ENCODE measurements at places on chromosomes 3 and 15.

DNA sequence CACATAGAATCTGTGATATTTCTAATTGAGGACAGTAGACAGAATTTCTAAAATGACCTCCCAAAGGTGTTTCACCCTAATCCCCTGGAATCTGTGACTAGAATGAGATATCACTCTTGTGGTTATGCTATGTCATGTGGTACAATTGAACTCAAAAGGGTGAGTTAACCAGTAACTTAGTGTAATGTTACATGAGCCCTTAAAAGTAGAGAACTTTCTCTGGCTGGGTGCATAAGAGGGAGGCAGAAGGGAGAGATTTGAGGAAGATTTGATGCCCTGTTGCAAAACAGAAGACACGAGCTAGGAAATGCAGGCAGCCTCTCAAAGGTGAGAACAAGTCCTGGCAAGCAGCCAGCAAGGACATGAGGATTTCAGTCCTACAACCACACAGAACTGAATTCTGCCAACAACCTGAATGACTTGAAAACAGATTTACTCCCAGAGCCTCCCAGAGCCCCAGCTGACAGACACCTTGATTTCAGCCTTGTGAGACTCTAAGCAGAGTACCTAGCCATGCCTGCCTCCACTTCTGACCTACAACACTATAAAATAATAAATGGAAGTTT is 160.3 kb downstream of the MTHFS start:
- no peak overlapping the region for H3K27ac ChIP-seq
- no peaks in the 10 kb centered on the region for H3K4me1 ChIP-seq
- DNase-seq = no peak
- H3K36me3 ChIP-seq = no peaks in the 10 kb centered on the region

- peaks cover 24% of the 10 kb centered on the region for H3K4me1 ChIP-seq
- H3K27me3 ChIP-seq = no peaks in the 10 kb centered on the region
- H3K27ac ChIP-seq = no peak overlapping the region
- DNase-seq = no peak
These were observed 25.7 kb upstream of the PTX3 start for GRCh38 chr3:157410945-157411344.

DNA sequence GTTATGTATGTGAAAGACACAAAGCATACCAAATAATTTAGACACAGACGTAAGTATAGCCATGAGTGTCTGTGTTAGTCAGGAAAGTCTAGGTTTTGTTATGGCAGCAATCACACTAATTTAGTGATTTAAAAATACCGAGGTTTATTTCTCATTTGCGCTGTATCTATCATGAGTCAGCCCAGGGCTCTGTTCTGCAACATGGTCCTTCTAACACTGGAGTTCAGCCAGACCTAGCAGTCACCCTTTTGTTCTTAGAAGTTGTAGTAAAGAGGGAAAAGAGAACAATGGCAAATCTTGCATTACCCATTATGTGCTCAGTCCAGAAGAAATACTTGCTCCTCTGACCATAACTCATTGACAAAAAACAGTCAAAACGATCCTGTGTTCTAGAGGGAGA is 311.5 kb downstream of the NLGN1 start:
- no peaks in the 10 kb centered on the region for H3K4me1 ChIP-seq
- H3K27ac ChIP-seq = no peak overlapping the region
- H3K36me3 ChIP-seq = no peaks in the 10 kb centered on the region
- H3K4me3 ChIP-seq = no peak overlapping the region

DNA sequence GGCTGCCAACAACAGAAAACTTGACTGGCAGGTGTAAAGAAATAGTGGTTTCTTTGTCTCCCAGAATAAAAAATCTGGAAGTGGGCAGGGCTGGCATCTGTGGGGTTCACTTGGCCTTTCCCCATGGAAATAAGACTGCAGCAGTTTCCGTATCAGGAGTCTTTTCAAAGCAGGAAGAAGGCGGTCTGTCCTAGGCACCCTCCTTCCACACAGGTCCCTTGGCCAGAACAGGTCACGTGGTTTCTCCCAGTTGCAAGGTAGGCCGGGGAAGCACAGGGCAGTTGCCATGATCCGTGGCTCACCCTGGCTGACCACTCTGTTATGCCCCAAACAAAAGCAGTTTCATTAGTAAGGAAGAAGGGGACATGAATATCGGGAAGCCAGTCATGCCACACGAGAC is 45.4 kb downstream of the ZDHHC19 start:
- H3K4me1 ChIP-seq = no peaks in the 10 kb centered on the region
- H3K27me3 ChIP-seq = no peaks in the 10 kb centered on the region
- H3K36me3 ChIP-seq = no peaks in the 10 kb centered on the region
- H3K4me3 ChIP-seq = no peak overlapping the region

- H3K4me1 ChIP-seq = peaks cover 5% of the 10 kb centered on the region
- H3K36me3 ChIP-seq = no peaks in the 10 kb centered on the region
- H3K27me3 ChIP-seq = no peaks in the 10 kb centered on the region
These were observed 4.8 kb upstream of the PLXNB1 start for GRCh38 chr3:48434591-48435222.

DNA sequence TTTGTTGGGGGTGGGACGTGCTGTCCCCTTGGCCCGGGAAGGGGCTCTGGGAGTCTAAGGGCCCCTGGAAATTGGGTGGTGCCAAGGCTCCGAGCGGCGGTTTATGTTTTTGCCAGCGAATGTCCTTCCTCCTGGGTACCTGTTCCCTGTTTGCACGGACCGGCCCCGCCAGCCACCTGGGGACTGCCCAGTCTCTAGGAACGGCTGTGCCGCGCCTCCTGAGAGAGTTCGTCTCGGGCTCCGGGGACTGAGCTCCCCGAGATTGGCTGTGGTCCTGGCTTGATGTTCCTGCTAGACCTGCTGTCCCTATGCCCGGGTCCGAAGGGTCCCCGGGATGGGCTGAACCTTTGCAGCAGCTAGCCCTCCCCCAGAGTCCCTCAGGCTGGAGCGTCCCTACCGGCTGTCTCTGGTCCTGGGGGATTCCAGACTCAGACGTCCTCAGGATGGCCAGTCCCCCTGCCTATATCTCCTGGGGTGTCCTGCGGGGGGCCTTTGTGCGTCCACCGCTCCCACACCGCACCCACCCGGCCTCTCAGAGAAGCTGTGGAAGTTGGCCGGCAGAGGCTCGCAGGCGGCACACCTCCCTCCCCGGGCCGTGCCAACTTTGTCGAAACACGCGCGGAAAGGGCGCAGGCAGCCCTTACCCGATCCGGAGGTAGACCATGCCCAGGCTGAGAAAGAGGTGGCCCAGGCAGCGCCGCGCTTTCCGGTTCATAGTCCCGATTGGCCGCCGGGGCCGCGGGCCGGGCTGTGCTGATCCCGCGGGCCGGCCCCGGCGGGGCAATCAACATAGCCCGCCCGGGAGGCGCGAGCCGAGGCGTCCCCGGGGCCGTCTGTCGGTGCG is 547 bp downstream of the WNT7A start:
- no peaks in the 10 kb centered on the region for H3K4me1 ChIP-seq
- no peak for DNase-seq
- no peak overlapping the region for H3K27ac ChIP-seq
- no peaks in the 10 kb centered on the region for H3K36me3 ChIP-seq
- H3K27me3 ChIP-seq = peaks cover 66% of the 10 kb centered on the region
- no peak overlapping the region for H3K4me3 ChIP-seq

GRCh38 chr3:196192036-196192523 is 19.1 kb downstream of the ZDHHC19 start:
- no peaks in the 10 kb centered on the region for H3K27me3 ChIP-seq
- H3K4me1 ChIP-seq = no peaks in the 10 kb centered on the region
- no peak overlapping the region for H3K27ac ChIP-seq
- no peak overlapping the region for H3K4me3 ChIP-seq

GRCh38 chr3:40021338-40021737 is 211.9 kb downstream of the MYRIP start:
- H3K27ac ChIP-seq = no peak overlapping the region
- no peaks in the 10 kb centered on the region for H3K27me3 ChIP-seq
- no peaks in the 10 kb centered on the region for H3K4me1 ChIP-seq
- no peak overlapping the region for H3K4me3 ChIP-seq

DNA sequence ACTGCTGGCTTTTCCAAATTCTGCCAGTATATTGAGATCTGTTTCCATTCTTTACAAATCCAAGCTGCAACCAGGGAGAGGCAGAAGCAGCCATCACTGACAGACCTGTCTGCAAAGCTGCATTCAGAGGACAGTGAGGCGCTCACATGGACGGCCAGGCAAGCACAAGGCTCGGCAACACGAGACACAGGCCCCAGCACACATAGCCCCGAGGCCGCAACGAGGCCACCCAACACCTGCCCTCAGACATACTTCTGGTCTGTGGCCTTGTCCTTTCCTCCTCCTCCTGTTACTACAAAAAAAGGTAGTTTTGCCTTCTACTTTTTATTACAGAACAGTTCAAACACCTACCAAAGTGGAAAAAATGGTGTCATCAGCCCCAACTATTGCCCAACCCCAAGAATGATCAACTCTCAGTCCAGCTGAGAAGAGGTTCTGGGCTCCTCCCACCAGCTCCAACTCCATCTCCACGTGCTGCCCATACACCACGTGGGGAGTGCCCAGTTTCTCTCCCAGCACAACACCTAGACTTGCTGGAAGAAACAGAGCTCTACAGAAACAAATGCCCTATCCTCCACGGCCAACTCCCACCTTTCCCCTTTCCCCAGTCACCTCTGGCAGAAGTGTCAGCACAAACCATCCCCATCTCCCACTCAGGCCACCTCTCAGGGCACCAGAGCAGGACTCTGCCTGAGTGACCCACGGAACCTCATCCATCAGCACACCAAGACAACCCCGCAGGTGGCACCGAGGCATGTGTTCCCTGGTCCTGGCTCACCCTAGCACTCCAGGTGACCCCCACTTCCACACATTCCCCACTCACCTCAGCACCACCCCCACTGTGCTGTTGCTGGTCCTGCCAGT is 7.4 kb downstream of the ZXDC start:
- no peak overlapping the region for H3K27ac ChIP-seq
- H3K4me3 ChIP-seq = no peak overlapping the region
- peaks cover 14% of the 10 kb centered on the region for H3K36me3 ChIP-seq
- H3K4me1 ChIP-seq = peaks cover 7% of the 10 kb centered on the region
- no peaks in the 10 kb centered on the region for H3K27me3 ChIP-seq
- DNase-seq = no peak

GRCh38 chr3:58034738-58035523 is 26.7 kb downstream of the FLNB start:
- peaks cover 14% of the 10 kb centered on the region for H3K4me1 ChIP-seq
- no peak overlapping the region for H3K4me3 ChIP-seq
- peaks cover 46% of the 10 kb centered on the region for H3K27me3 ChIP-seq

- H3K4me3 ChIP-seq = no peak overlapping the region
- H3K27ac ChIP-seq = no peak overlapping the region
- no peaks in the 10 kb centered on the region for H3K36me3 ChIP-seq
- H3K4me1 ChIP-seq = no peaks in the 10 kb centered on the region
- DNase-seq = no peak
These were observed 161.3 kb downstream of the GREM1 start for GRCh38 chr15:32878869-32879805.

DNA sequence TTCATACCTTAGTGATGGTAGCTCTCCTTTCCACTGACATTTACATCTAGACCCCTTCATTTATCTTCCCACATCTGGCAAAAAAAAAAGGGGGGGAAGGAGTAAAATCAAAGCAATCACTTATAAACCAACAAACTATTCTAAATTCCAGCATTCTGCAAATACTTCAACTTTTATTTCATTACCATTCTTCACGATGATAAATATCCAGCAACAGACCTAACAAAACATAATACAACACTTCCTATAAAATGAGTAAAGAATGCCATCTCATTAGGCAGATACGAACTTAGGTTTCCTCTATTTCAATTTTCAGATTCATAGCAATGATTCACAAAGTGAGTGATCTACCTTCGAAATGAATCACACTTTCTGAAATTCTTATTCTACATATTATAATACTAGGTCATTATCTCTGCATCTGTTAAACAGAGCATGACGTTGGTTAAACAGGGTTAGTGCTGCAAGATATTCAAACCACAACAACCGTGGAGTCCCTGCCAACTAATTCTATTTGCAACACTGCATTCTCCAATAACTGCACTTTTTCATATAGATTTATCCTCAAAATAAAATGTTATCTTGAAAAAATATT is at the start of gene LRRFIP2:
LRRFIP2 (minus strand) TSS at position 51 of the 595 bp plus-strand sequence. CDS start 25,599 bp downstream, outside the sequence.
- no peak within 1 kb of the TSS for H3K27ac ChIP-seq
- no peaks in the 10 kb centered on the region for H3K27me3 ChIP-seq
- peak; percentile 24 for DNase-seq
- no peaks in the 10 kb centered on the region for H3K36me3 ChIP-seq

DNA sequence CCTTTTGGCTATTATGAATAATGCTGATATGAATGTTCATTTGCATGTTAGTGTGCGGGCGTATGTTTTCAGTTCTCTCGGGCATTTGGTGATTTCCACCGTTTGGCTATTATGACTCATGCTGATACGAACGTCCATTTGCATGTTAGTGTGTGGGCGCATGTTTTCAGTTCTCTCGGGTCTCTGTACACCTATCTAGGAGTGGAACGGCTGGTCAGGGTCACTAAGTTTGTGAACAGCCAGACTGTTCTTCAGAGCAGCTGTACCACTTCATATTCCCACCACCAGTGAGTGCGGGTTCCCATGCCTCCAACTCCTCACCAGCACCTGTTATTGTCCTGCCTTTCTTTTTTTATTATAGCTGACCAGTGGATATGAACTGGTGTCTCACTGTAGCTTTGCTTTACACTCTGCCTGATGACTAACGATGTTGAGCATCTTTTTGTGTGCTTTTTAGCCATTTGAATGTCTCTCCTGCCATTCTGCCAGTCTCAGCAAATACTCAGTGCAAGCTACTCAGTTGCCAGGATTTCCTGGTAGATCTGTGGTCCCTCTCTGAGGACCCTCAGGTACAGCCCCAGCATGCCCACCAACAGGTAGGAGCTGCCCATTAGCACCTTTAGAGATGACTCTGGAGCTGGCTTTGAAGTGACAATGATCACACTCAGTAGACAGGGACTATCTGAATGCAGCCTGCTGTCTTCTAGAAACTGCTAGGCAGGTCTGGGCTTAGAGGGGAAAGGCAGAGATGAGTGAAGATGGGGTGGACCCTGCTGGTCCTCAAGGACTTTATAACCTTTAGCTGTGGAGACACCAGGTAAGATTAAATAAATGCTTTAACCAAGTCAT is 141.1 kb downstream of the XXYLT1 start:
- peaks cover 8% of the 10 kb centered on the region for H3K4me1 ChIP-seq
- H3K4me3 ChIP-seq = no peak overlapping the region
- no peaks in the 10 kb centered on the region for H3K36me3 ChIP-seq
- no peak overlapping the region for H3K27ac ChIP-seq

GRCh38 chr3:122674339-122674738 is 6.3 kb upstream of the PARP14 start:
- H3K4me1 ChIP-seq = no peaks in the 10 kb centered on the region
- H3K27ac ChIP-seq = no peak overlapping the region

- 0 out of 2 replicates have a peak, but pooled peaks cover 5% of the 10 kb centered on the region for H3K4me1 ChIP-seq
- H3K27me3 ChIP-seq = no peaks in the 10 kb centered on the region
- H3K27ac ChIP-seq = no peak overlapping the region
- no peak for DNase-seq
- no peaks in the 10 kb centered on the region for H3K36me3 ChIP-seq
These were observed 17.7 kb downstream of the SLC35G2 start for GRCh38 chr3:136836511-136837156.

DNA sequence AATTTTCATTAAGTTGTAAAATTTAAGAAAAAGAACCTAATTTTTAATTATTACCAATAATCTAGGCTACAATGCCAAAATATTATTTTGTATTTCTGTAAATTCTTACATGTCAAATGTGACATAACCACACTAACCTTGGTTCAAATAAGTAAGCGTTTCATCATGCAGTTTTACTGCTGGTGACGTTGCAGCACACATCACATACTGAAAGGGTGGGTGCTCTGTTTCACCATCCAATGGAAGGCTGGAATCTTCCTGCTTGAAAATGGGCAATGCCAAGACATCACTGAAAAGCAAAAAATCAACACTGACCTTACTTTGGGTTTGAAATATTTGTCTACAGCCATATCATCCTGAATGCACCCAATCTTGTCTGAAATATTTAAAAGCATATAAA is 14.8 kb downstream of the UBP1 start:
- H3K4me1 ChIP-seq = peaks cover 19% of the 10 kb centered on the region
- no peaks in the 10 kb centered on the region for H3K27me3 ChIP-seq
- H3K36me3 ChIP-seq = peaks cover 9% of the 10 kb centered on the region
- H3K27ac ChIP-seq = no peak overlapping the region

Data from MM.1S (cell line).